Thoracic aorta (tissue), 2 donors: ENCODE measurements at places on chromosomes 7 and 10. TPM values are rescaled to one million over a fixed set of nuclear protein-coding genes. Genes with fewer than 3 reads are reported as not detected.
A peak's percentile ranks its signal among the peaks of the same experiment; 100 is the strongest.

- H3K27me3 ChIP-seq, result no peaks in the 10 kb centered on the region
- H3K27ac ChIP-seq, result peak overlapping the region; percentile 21
- H3K4me3 ChIP-seq, result no peak overlapping the region
- H3K36me3 ChIP-seq, result no peaks in the 10 kb centered on the region
These were observed 629.8 kb downstream of the KCNMA1 start for GRCh38 chr10:77007834-77008233.

DNA sequence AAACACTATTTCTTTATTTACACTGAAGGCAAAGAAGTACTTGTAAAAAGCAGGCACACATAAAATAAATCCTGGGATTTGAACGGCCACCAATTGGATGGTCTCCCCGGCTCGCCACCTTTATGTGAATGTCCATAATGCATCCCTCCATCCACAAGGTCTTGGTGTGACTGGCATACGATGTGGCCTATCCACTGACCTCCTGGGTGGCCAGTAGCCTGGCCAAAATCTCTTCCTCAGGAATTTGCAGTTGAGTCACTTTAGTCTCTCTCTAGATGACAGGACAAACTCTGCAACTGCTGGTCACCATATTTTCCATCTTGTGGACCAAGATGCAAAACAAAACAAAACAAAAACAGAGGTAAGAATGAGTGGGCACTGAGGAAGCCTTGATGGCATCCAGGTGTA lies 39.1 kb downstream of the CDK1 start:
- H3K27me3 ChIP-seq, result no peaks in the 10 kb centered on the region
- peaks cover 31% of the 10 kb centered on the region for H3K4me1 ChIP-seq
- DNase-seq, result no peak
- H3K4me3 ChIP-seq, result no peak overlapping the region

Gene TIMM23B
- total RNA-seq, result 48.1 TPM

DNA sequence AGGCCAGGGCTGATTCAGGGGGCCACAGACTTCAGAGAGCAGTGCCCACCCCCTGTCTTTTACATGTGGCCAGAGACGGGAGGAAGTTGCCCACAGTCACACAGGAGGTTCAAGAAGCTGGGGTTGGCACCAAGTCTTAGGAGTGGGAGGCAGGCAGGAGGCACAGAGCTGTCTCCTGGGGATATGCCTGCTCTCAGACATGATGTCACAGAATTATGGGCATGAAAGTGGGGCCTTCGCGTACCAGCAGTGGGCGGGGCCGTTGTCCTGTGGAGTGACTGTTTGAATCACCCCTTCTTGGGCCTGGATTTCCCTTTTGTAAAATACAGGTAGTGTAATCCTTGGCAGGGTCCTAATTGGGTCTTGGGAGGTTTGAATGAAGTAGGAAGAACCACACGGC lies 81.2 kb upstream of the PPIF start:
- H3K4me1 ChIP-seq, result peaks cover 66% of the 10 kb centered on the region
- H3K36me3 ChIP-seq, result no peaks in the 10 kb centered on the region
- H3K27me3 ChIP-seq, result no peaks in the 10 kb centered on the region
- peak; percentile 43 for DNase-seq
- peak overlapping the region; percentile 91 for H3K27ac ChIP-seq

DNA sequence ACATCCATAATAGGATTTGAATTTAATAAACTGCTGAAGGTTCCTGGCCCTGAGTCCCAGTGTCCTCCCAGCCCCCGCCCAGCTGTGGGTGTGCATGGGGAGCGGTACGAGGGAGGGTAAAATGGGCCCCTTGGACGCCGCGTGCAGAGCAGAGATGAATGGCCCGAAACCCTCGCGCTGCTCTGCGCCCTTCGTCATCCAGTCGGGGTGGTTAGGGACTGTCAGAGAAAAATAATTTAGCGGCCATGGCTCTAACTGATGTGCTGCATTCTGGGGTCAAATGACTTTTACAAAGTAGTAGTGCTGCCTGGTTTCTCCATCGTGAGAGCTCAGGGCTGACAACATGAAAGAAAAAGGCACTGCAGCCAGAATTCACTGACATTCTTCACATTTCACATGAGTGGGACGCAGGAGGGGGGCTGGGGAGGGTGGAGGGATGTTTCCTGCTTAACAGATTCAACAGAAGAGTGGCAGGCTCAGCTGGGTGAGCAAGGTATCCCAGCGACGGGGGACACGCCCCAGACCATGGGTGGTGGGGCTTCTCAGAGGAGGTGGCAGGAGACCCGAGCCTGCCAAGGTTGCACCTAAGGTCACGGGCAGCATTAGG lies 304.5 kb downstream of the WDR37 start:
- no peaks in the 10 kb centered on the region for H3K4me1 ChIP-seq
- no peaks in the 10 kb centered on the region for H3K36me3 ChIP-seq
- no peaks in the 10 kb centered on the region for H3K27me3 ChIP-seq

DNA sequence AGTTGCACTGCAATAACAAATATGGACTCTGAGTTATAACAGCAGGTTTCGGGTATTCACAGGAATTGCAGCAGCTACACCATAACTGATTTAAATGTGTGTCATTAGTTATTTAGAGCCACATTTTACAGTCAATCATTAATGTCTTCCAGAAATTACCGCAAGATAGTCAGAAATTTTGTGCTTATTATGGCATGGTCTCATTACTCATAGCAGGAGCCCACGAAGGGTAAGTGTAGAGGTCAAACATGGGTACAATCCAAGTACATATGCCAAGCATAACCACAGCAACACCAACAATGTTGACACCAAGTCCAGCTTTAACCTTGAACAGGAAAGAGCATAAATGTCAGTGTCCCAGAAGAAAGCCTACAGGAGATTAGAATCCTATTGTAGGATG lies 84.4 kb downstream of the SLC13A1 start:
- no peak for DNase-seq
- no peak overlapping the region for H3K27ac ChIP-seq
- H3K27me3 ChIP-seq, result no peaks in the 10 kb centered on the region
- no peak overlapping the region for H3K4me3 ChIP-seq
- no peaks in the 10 kb centered on the region for H3K4me1 ChIP-seq
- no peaks in the 10 kb centered on the region for H3K36me3 ChIP-seq

- H3K27me3 ChIP-seq, result no peaks in the 10 kb centered on the region
- H3K36me3 ChIP-seq, result no peaks in the 10 kb centered on the region
- no peak overlapping the region for H3K27ac ChIP-seq
- H3K4me3 ChIP-seq, result no peak overlapping the region
- DNase-seq, result no peak
These were observed 151.8 kb downstream of the TCERG1L start for GRCh38 chr10:131159771-131160170.

- H3K27ac ChIP-seq, result no peak overlapping the region
- H3K4me3 ChIP-seq, result no peak overlapping the region
- DNase-seq, result no peak
- no peaks in the 10 kb centered on the region for H3K27me3 ChIP-seq
- H3K36me3 ChIP-seq, result no peaks in the 10 kb centered on the region
These were observed 65.3 kb upstream of the MDFIC start for GRCh38 chr7:114856625-114857024.

- H3K27me3 ChIP-seq, result no peaks in the 10 kb centered on the region
- no peaks in the 10 kb centered on the region for H3K36me3 ChIP-seq
- H3K27ac ChIP-seq, result no peak overlapping the region
- H3K4me3 ChIP-seq, result no peak overlapping the region
These were observed 11.6 kb downstream of the MLXIPL start for GRCh38 chr7:73612598-73613269.

- H3K27me3 ChIP-seq, result no peaks in the 10 kb centered on the region
- DNase-seq, result no peak
- no peak overlapping the region for H3K4me3 ChIP-seq
- H3K27ac ChIP-seq, result no peak overlapping the region
- H3K4me1 ChIP-seq, result no peaks in the 10 kb centered on the region
- H3K36me3 ChIP-seq, result no peaks in the 10 kb centered on the region
These were observed 97.7 kb upstream of the TCF7L2 start for GRCh38 chr10:112852306-112852705.

DNA sequence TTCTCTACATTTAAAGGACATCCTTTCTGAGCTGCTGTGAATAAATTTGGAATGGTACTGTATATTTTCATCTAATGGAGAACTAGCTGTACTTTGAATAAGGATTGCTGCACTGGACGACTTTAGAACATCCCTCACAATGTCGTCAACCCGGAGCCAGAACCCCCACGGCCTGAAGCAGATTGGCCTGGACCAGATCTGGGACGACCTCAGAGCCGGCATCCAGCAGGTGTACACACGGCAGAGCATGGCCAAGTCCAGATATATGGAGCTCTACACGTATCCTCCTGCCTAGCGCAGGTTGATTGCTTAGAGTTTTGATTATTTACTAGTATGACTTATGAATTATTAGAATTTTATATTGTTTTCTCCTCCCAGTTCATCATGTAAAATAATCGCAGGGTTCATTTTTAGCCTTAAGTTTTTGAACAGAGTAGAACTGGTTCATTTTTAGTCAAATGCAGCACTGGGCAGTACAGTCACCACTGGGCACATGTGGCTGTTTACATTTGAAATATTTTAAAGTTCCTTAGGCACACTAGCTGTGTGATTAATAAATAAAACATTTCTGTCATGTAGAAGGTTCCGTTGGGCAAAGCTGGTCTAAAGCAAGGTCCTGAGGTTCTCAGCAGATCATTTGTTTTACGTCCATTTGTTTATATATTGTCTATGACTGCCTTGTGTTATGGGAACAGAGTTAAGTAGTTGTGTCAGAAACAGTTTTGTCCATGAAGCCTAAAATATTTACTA lies 31.5 kb downstream of the CUL1 start:
- no peaks in the 10 kb centered on the region for H3K27me3 ChIP-seq
- H3K27ac ChIP-seq, result no peak overlapping the region
- peaks cover 24% of the 10 kb centered on the region for H3K4me1 ChIP-seq
- DNase-seq, result no peak

DNA sequence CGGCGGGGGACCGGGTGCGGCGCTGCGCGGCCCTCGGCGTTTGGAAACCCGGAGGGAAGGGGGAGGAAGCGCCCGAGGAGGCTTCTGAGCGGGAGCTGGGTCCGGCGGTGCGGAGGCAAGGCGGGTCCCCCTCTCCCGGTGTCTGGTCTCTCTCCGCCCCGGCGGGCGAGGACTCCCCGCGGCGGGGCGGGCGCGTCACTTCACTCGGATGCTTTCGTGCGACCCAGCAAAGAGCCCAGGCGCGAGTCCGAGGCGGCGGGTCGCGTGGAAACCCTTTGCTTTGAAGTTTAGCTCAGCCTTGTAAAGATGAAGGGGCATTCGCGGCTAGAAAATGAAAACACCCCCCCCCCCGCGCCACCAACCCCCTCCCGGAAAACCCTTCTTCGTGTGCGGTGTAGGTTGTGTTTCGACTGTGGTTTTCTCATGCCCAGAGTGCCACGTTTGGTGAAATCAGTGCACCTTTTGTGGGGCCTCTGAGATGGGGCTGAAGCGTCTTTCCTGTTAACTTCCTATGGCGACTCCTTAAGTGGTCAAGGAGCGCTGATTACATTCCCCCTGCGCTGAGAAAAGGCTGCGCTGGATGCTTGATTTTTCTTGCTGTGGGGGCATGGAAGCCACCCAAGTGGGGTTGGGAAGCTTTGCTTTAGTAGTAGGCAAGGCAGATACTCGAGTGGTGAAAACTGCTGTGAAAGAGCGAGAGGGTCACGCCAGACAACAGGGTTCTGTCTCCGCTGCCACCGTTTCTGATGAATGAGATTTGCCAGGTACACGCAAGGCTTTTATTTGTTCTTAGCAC lies 876 bp downstream of the GNAI1 start:
- H3K4me1 ChIP-seq, result peaks cover 8% of the 10 kb centered on the region
- no peak for DNase-seq
- H3K27me3 ChIP-seq, result no peaks in the 10 kb centered on the region
- peak overlapping the region; percentile 88 for H3K27ac ChIP-seq
- H3K4me3 ChIP-seq, result peak overlapping the region; percentile 98

Gene CACUL1
- total RNA-seq, result 42.9 TPM

GRCh38 chr10:98878418-98878817 lies 357.2 kb downstream of the HPSE2 start:
- H3K27ac ChIP-seq, result no peak overlapping the region
- no peaks in the 10 kb centered on the region for H3K36me3 ChIP-seq
- no peak overlapping the region for H3K4me3 ChIP-seq

DNA sequence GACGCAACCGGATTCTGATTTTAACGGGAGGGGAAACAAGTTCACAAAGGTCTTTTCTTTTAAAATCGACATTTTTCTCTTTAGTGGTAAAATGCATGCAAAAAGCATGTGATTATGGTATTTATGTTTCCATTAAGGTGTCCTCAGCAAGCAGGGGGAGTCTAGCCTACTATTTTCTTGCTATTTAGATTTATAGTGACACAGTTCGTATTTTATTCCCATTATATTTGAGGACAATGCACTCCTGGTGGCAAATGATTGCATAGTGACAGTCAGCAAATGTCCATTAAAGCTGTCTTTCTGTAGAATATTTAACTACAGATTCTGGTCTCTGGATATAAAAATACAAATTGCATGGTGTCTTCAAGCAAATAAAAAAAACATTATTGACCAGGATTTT lies 554.2 kb downstream of the PARD3 start:
- no peaks in the 10 kb centered on the region for H3K27me3 ChIP-seq
- no peak overlapping the region for H3K4me3 ChIP-seq
- DNase-seq, result no peak
- no peak overlapping the region for H3K27ac ChIP-seq

Gene KCNH2
- not detected for total RNA-seq
